Upper lobe of right lung (tissue), 1 donor: ENCODE measurements at places on chromosomes 1 and 21.

- DNase-seq: no peak
These were observed 2.8 kb downstream of the DOP1B start for GRCh38 chr21:36159356-36159921.

- no peak for DNase-seq
These were observed 4.7 kb upstream of the PCSK9 start for GRCh38 chr1:55034476-55035133.

- DNase-seq: no peak
These were observed 125.7 kb downstream of the LYPLAL1 start for GRCh38 chr1:219299420-219299819.

- no peak for DNase-seq
These were observed 36.4 kb downstream of the MAP3K7CL start for GRCh38 chr21:29166853-29167252.

- DNase-seq: peak; percentile 45
These were observed 19.7 kb upstream of the ARF1 start for GRCh38 chr1:228062812-228063211.
